ENCODE measurements at places on chromosomes 2 and 18. TPM values are rescaled to one million over a fixed set of nuclear protein-coding genes. Genes with fewer than 3 reads are reported as not detected.

DNA sequence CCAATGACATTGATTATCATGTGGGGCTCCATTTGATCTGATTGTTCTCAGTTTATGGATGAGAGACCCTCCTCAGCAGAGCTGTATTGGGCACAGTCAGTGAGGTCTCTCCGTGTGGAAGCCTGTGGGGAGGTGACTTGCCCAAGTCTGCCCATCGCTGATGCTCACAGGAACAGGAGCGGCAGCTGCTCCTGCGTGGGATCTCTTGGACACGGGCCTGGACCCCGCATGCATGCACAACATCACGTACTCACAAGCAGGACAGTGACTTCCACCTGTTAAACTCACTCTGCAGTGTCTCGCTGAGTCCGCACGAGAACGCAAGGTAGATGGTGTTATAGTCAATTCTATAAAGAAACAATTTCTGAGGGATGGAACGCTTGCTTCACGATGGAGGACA, 55.0 kb downstream of the KCNF1 start:
- DNase-seq, result no peak

POTEC gene
- not detected for total RNA-seq

- DNase-seq, result no peak
Measured at GRCh38 chr2:145861940-145862339, 1342.0 kb upstream of the ZEB2 start.

- no peak for DNase-seq
Measured at GRCh38 chr2:38622210-38622609, 19.5 kb upstream of the HNRNPLL start.

GRCh38 chr18:2180586-2180985, 390.7 kb downstream of the METTL4 start:
- DNase-seq, result no peak

CCDC121 gene
- 1.8 TPM for total RNA-seq

RAMP1 gene
- total RNA-seq, result 6.2 TPM

DNA sequence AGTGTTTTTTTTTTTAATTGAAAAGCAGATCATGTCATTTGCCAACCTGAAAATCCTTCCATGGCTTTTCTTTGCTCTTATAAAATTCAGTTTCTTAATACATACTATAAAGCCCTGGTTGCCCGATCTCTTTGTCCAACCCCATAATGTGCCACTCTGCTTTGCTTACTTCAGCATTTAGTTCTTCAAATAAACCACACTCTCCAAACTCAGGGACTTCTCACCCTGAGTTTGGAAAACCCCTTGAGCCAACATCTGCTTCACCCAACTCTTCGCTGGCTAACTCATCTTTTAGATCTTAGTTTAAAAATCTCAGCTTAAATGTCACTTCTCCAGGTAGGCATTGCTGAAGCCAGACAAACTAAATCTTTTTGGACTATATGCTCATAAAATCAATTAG, 1.3 kb upstream of the STAT1 start:
- DNase-seq, result no peak

- no peak for DNase-seq
Measured at GRCh38 chr2:24304098-24304497, 56.2 kb downstream of the ITSN2 start.

DNA sequence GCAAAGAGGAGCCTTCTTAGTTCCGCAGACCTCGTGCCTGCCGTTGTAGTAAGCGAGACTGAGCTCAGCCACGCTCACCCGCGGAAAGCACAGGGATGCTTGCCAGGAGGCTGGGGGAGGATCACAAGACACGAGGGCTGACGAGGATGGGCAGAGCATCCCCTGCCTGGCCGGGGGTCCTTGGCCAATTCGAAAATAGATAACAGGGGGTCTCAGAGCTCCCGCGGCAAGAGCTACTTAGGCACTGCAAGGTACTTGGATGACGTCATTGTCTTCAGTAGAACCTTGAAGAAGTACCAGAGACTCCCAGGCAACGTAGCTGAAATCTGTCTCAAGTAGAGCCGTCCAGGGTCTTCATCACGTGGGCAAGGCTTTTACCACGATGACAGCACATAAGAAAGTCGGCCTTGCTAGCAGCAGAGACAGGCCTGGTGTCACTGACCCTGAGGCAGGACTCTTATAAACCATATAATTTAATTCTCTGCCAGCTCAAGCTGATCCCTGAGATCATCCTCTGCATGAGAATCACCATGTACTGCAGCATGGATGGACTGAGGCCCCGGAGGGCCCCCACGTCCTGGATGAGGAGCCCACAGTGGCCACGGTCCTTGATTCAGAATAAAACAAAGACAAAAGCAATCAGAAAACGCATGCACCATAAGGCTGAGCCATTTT, 81.9 kb downstream of the TMEM18 start:
- DNase-seq, result no peak

- DNase-seq, result no peak
Measured at GRCh38 chr2:10541775-10542432, 93.8 kb upstream of the ODC1 start.

TNS1 gene
- total RNA-seq, result 2.5 TPM

LTBP1 gene
- 150 TPM for total RNA-seq

DNA sequence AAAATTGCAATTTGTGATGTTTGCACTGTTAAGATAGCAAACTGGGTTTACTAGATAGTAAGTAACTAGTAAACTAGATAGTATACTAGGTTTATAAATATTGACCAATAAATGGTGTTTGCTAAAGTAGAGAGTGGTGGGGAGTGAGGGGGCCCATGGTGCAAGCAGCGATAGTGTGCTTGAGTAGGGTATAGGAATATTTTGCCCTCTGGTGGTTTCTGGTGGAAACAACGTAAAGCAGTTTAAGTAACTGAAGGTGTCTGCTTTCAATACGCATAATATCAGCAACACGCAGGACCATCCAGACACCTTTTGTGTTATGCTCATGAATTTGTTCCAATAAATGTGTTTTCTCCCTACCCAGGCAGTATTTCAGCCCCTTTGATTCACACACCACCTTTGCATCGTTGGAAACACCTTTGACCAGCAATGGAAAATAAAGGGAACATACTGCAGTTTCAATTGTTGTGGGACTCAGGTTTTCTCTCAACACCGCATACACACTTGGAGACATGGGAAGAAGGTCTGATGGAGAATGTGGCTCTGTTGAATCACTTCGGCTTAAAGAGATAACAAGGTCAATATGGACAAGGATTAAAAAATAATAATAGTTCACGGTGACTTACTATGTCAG, 16.7 kb upstream of the STAT1 start:
- peak; percentile 58 for DNase-seq

DOCK10 gene
- total RNA-seq, result 45.6 TPM

CFC1 gene
- not detected for total RNA-seq

NLRC4 gene
- not detected for total RNA-seq

- DNase-seq, result no peak
Measured at GRCh38 chr2:45260946-45261345, 251.7 kb upstream of the SIX2 start.

GRCh38 chr18:34709750-34710441, at the start of gene DTNA:
Gene DTNA, plus strand, starts transcription at chr18:34710298. Its CDS starts 45,679 bp downstream, at chr18:34755977.
- DNase-seq, result peak; percentile 83

- no peak for DNase-seq
Measured at GRCh38 chr2:207819021-207819797, 49.5 kb upstream of the FZD5 start.

NTSR2 gene
- total RNA-seq, result not detected

DNA sequence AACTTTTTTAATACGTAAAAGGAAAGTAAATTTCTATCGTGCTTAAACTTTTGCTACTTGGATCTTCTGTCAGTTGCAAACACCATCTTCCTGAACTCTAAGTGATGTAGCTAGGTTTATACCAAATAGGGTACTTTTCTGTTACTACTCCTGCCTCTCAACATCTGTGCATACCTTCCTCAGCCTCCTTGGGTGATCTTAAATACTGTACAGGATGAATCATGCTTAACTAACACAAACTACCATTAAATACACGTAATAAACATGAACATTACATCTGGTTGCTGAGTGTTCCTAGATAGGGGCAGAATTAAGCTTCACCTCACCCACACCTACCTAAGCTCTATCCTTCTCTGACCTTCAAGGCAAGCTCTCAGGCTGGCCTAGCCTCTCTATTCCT, 398.0 kb downstream of the TXNL1 start:
- DNase-seq, result peak; percentile 19

DNA sequence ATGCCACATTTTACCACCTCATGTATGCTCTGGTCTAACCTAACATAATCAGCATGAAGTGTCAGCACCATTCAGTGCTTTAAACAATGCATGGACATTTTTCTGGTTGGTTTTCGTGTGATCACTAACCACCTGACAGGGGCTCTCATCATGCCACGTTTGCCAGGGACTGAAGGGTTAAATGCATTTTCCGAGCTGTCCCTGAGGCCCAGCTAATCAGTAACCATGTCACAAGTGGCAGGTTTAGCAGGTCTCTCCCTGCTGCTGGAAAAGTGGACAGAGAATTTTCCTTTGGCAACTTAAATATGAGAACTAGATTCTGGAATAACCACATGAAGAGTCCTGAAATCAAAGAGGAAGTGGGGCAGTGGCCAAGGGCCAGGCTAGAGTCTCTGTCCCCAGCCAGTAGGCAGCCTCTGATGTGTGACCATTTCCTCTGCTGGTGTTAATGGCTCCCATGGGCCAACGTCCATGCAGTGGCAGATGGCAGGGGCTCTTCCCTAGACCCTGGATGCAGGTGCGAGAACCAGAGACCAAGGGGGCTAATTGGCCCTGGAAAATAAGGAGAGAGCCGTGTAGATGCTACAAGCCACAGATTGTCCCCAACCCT, 69.5 kb downstream of the TPGS2 start:
- DNase-seq, result no peak

- DNase-seq, result no peak
Measured at GRCh38 chr2:152436148-152436547, 101.2 kb downstream of the FMNL2 start.

COPS7B gene
- 21.8 TPM for total RNA-seq

ZEB2 gene
- 32.3 TPM for total RNA-seq

DNA sequence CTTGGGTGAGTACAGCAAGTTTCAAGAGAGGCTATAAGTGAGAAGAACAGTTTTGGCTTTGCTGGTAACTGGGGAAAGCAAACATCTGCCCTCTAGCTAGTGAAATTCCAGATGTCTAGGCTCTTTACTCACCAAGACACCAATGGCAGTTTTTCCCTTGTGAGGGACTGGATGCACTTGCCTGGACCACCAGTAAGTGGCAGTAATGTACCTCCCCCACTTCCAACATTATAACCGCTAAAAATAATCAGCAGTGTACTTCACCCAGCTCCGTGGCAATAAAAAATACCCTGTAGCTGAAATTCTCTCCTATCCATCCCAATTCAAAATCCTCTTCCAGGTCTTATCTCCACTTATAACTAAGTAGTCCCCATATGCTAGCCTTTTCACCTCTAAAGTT, 383.9 kb downstream of the ARHGAP15 start:
- peak; percentile 55 for DNase-seq

DNA sequence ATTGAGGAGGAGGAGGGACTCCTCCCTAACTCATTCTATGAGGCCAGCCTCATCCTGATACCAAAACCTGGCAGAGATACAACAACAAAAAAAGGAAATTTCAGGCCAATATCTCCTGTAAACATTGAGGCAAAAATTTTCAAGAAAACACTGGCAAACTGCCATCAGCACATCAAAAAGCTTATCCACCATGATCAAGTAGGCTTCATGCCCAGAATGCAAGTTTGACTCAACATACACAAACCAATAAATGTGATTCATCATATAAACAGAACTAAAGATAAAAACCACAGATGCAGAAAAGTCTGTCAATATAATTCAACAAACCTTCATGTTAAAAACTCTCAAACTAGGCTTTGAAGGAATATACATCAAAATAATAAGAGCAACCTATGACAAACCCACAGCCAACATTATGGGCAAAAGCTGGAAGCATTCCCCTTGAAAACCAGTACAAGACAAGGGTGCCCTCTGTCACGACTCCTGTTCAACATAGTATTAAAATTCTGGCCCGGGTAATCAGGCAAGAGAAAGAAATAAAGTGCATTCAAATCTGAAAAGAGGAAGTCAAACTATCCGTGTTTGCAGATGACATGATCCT, 1014.3 kb downstream of the CBLN2 start:
- DNase-seq, result peak; percentile 11

- no peak for DNase-seq
Measured at GRCh38 chr2:138699421-138699820, 80.8 kb downstream of the NXPH2 start.

- DNase-seq, result peak; percentile 27
Measured at GRCh38 chr2:197075754-197076337, 149.3 kb upstream of the PGAP1 start.

BCL2 gene
- total RNA-seq, result 0.84 TPM

OXER1 gene
- total RNA-seq, result not detected

- DNase-seq, result peak; percentile 6
Measured at GRCh38 chr2:63218800-63219526, 168.3 kb downstream of the OTX1 start.

GRCh38 chr2:156518138-156518537, 82.0 kb downstream of the GPD2 start:
- DNase-seq, result no peak

RPIA gene
- 6.8 TPM for total RNA-seq

DNA sequence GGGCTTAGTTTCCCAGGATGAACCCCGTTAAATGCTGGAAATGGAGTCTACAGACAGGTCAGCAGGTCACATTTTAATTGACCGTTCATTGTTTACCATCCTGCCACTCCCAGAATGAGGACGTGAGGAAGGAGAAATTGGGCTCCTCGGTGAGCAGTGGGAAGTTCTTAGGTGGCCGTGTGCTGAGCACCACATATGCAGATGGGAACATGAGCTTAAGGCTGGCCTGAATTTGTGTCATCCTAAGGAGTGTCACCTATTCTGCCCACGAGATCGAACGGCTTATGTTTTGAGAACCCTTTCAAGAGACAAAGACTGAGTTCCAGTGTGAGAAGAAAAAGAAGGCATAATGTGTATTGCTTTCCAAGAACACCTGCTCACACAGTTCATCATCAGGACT, 234.4 kb upstream of the PXDN start:
- no peak for DNase-seq

- peak; percentile 8 for DNase-seq
Measured at GRCh38 chr2:226327830-226328229, 471.8 kb downstream of the IRS1 start.

GRCh38 chr18:26656944-26657536, 108.7 kb upstream of the KCTD1 start:
- DNase-seq, result peak; percentile 68

DNA sequence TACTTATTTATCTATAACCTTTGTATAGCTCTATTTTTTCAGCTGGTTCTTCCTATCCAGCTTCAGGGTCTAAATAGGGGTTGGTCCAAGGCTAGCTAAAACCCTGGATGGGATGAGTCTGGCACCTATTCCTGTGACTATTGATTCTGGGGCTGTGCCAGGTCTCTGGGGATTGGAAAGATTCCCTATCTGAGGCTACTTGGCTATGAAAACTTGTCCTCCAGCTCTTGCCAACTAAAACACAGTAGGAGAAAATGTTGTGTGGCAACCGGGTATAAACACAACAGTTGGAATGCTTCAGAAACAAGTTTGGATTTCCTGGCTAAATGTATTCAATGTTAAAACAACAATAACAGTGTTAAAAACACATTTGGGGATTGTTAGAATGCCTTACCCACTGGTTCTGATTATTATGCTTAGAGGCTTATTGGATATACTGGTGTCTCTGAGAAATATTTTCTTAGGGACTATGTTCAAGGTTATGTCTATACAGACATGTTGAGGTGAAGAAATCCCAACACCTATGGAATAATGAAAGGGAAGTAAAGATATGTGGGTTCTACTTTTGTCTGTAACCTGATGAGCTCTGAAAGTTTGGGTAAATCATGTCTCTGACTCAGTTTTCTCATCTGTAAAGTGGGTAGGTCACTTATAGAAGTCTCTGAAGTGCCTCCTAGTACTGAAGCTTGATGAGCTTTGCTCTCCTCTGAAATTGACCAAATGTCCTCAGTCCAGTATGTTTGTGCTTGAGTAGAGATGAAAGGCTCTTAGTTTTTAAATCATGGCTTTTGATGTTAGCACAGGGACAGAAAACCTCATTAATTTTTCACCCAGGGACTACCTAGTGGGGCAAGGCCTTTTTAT, 460.7 kb downstream of the MTX2 start:
- DNase-seq, result peak; percentile 31

CTDSP1 gene
- total RNA-seq, result 62.4 TPM
